Upper lobe of right lung (tissue), 1 donor: ENCODE measurements at places on chromosomes 11 and 22. TPM values are rescaled to one million over a fixed set of nuclear protein-coding genes. Genes with fewer than 3 reads are reported as not detected.

PGA3 gene
- not detected for total RNA-seq

APOL6 gene
- 45.6 TPM for total RNA-seq

SHISAL1 gene
- 1.0 TPM for total RNA-seq

ALDH3B1 gene
- 95.9 TPM for total RNA-seq

KLHL35 gene
- total RNA-seq = 3.4 TPM

PNPLA5 gene
- total RNA-seq = not detected

NRGN gene
- 79.9 TPM for total RNA-seq

MMP7 gene
- total RNA-seq = 16.0 TPM

SAC3D1 gene
- 10.2 TPM for total RNA-seq

OLFML1 gene
- 30.6 TPM for total RNA-seq

OR52L1 gene
- not detected for total RNA-seq

GDPD4 gene
- total RNA-seq = not detected

PTGDR2 gene
- total RNA-seq = 1.8 TPM

EML3 gene
- total RNA-seq = 91.1 TPM

CNTN5 gene
- total RNA-seq = not detected

RAB39A gene
- total RNA-seq = 2.0 TPM

KCNJ4 gene
- not detected for total RNA-seq

MPEG1 gene
- 34.1 TPM for total RNA-seq

ZNF214 gene
- total RNA-seq = 3.7 TPM

EPS8L2 gene
- 155 TPM for total RNA-seq

MUC5AC gene
- not detected for total RNA-seq

TRIM48 gene
- not detected for total RNA-seq

GALNT18 gene
- total RNA-seq = 55.5 TPM
